Activated B cell treated with CpG ODN at 0.5 μM for 24 hours (primary cell): ENCODE measurements at places on chromosomes 16 and 17.
A peak's percentile ranks its signal among the peaks of the same experiment; 100 is the strongest.

DNA sequence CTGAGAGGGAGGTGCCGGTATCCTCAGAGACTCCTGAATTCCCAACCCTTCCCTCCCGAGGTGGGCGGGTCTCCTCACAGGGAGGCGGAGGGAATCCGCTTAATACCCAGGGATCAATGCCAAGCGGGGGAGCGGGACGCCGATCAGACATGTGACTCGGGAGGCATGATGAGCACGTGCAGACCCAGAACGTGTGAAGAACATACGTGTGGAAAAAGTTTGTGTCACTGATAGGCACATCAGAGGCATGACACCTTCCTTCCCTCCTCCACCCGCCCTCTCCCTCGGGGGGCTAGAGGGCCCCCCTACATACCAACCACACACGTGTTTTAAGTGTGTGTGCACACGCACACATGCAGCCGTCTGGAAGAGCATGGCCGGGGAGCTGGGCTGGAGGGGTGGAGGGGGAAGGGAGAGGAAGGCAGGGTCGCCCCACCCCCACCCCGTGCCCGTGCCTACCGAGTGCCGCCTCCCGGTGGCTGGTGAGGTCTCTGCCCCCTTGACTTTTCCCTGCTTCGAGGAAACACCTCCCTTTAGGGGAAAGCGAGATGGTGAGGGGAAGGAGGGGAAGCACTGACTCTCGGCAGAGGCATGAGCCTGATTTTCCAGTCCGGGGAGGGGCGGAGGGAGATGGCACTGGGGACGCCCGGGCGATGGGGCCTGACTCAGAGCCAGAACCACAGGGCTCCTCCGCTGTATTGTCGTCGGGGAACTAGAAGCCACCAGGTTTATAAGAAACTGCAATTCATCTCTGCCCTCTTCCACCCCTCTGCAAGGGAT lies 12.1 kb upstream of the TBX21 start:
- H3K4me1 ChIP-seq = peaks cover 58% of the 10 kb centered on the region
- no peaks in the 10 kb centered on the region for H3K36me3 ChIP-seq
- DNase-seq = peak; percentile 62
- no peak overlapping the region for H3K4me3 ChIP-seq
- H3K27ac ChIP-seq = peak overlapping the region; percentile 41
- H3K27me3 ChIP-seq = peaks cover 15% of the 10 kb centered on the region

- H3K27me3 ChIP-seq = no peaks in the 10 kb centered on the region
- no peak for DNase-seq
- no peak overlapping the region for H3K27ac ChIP-seq
- no peaks in the 10 kb centered on the region for H3K36me3 ChIP-seq
- peaks cover 2% of the 10 kb centered on the region for H3K4me1 ChIP-seq
These were observed 2.1 kb downstream of the OMG start for GRCh38 chr17:31294820-31295488.

GRCh38 chr17:79633993-79634813 lies 23.4 kb upstream of the RBFOX3 start:
- no peak overlapping the region for H3K27ac ChIP-seq
- no peaks in the 10 kb centered on the region for H3K4me1 ChIP-seq
- DNase-seq = peak; percentile 1
- H3K4me3 ChIP-seq = no peak overlapping the region
- H3K36me3 ChIP-seq = no peaks in the 10 kb centered on the region

DNA sequence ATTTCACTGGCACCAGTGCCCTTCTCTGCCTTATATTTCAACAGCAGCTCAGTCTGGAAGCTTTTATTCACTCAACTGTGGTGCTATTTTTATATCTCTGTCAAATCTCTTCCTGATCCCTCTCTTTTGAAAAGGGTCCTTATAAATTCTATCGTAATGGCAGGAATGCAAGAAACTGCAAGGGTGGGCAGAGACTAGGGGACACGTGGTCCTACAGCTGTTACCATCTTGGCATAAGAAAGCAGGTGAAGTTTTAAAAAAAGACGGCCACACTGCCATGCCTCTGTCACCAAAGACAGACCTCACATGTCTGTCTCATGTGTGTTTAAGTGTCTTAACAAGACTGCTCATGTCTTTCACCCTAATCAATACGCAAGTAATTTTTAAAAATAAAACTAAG lies 368.4 kb upstream of the CDH11 start:
- no peak for DNase-seq
- H3K4me1 ChIP-seq = no peaks in the 10 kb centered on the region
- no peaks in the 10 kb centered on the region for H3K36me3 ChIP-seq
- no peaks in the 10 kb centered on the region for H3K27me3 ChIP-seq

DNA sequence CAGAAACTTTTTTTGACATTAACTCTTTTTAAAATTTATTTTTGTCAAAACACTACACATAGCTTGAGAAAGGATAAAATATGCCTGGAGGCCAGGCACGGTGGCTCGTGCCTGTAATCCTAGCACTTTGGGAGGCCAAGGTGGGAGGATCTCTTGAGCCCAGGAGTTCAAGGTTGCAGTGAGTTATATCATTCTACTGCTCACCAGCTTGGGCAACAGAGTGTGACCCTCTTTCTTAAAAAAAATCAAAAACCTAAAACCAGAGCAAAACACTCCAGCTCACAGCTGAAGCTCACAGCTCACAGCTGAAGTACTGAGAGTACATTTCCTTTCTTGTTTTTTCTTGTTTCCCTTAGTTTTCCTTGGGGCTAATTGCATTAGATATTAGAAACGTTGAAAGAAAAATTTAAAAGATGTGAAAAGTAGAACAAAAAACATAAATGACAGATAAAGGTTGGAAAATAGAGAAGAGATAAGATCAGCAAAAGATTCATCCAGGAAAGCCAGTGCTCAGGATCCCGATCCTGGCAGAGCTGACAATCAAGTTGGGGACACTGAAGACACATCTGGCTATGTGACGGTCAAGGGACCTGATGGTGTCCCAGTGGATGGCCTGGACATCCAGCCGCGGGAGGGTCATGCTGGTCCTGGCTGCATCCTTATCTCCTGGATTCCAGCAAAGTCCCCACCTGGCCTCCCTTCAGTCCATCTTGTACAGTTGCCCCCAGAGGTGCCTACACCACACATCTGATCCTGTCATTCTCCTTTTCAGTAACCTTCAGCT lies 9.8 kb downstream of the CHST6 start:
- H3K27me3 ChIP-seq = no peaks in the 10 kb centered on the region
- H3K36me3 ChIP-seq = no peaks in the 10 kb centered on the region
- DNase-seq = no peak
- H3K4me3 ChIP-seq = no peak overlapping the region

- no peaks in the 10 kb centered on the region for H3K36me3 ChIP-seq
- no peaks in the 10 kb centered on the region for H3K4me1 ChIP-seq
- H3K27ac ChIP-seq = no peak overlapping the region
- H3K27me3 ChIP-seq = peaks cover 46% of the 10 kb centered on the region
- H3K4me3 ChIP-seq = no peak overlapping the region
- no peak for DNase-seq
These were observed 5.9 kb downstream of the CCL7 start for GRCh38 chr17:34275881-34276280.

- no peak overlapping the region for H3K4me3 ChIP-seq
- no peaks in the 10 kb centered on the region for H3K36me3 ChIP-seq
- no peaks in the 10 kb centered on the region for H3K4me1 ChIP-seq
- H3K27ac ChIP-seq = no peak overlapping the region
These were observed 12.7 kb downstream of the MMP15 start for GRCh38 chr16:58038219-58038641.

DNA sequence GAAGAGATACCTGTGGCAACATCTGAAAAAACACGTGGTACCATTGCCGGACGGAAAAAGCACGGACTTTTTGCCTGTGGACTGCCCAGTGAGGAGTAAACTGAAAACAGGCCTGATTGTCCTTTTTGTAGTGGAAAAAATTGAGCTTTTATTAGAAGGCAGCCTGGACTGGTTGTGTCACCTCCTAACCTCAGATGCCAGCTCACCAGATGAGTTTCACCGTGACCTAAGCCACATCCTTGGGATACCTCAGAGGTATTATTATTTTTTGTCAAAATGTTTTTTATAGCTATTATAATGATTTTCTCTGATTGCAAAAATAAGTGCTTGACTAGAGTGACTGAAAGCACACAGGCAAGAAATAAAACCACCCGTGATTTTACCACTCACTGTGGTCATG lies 34.9 kb downstream of the RNF213 start:
- no peaks in the 10 kb centered on the region for H3K4me1 ChIP-seq
- no peak for DNase-seq
- peaks cover 87% of the 10 kb centered on the region for H3K36me3 ChIP-seq
- H3K4me3 ChIP-seq = no peak overlapping the region
- H3K27ac ChIP-seq = no peak overlapping the region
- H3K27me3 ChIP-seq = no peaks in the 10 kb centered on the region

GRCh38 chr17:61002316-61002736 lies 324.7 kb downstream of the BCAS3 start:
- no peaks in the 10 kb centered on the region for H3K4me1 ChIP-seq
- H3K4me3 ChIP-seq = no peak overlapping the region
- no peak for DNase-seq
- no peaks in the 10 kb centered on the region for H3K27me3 ChIP-seq
- H3K27ac ChIP-seq = no peak overlapping the region
- peaks cover 5% of the 10 kb centered on the region for H3K36me3 ChIP-seq

GRCh38 chr16:30769379-30770089 lies 7.4 kb downstream of the RNF40 start:
- H3K27ac ChIP-seq = no peak overlapping the region
- peaks cover 29% of the 10 kb centered on the region for H3K4me1 ChIP-seq
- H3K36me3 ChIP-seq = peaks cover 95% of the 10 kb centered on the region

DNA sequence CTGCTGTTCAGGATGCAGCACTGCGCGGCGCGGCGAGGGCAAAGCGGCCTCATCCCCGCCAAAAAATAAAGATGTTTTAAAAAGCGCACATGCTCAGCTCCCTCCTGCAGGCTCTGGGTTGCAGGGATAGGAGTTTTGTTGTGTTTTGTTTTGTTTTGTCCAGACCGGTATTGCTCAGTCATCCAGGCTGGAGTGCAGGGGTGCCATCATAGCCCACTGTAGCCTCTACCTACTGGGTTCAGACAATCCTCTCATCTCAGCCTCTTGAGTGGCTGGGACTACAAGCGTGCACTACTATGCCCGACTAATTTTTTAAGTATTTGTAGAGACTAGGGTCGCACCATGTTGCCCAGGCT lies 636 bp downstream of the WWOX start:
- DNase-seq = no peak
- peaks cover 2% of the 10 kb centered on the region for H3K27me3 ChIP-seq
- peak overlapping the region; percentile 92 for H3K4me3 ChIP-seq
- H3K36me3 ChIP-seq = peaks cover 3% of the 10 kb centered on the region
- peak overlapping the region; percentile 92 for H3K27ac ChIP-seq

GRCh38 chr16:11534262-11534661 lies 52.5 kb downstream of the LITAF start:
- H3K4me3 ChIP-seq = no peak overlapping the region
- H3K36me3 ChIP-seq = no peaks in the 10 kb centered on the region
- peaks cover 2% of the 10 kb centered on the region for H3K27me3 ChIP-seq
- no peaks in the 10 kb centered on the region for H3K4me1 ChIP-seq
- DNase-seq = no peak

DNA sequence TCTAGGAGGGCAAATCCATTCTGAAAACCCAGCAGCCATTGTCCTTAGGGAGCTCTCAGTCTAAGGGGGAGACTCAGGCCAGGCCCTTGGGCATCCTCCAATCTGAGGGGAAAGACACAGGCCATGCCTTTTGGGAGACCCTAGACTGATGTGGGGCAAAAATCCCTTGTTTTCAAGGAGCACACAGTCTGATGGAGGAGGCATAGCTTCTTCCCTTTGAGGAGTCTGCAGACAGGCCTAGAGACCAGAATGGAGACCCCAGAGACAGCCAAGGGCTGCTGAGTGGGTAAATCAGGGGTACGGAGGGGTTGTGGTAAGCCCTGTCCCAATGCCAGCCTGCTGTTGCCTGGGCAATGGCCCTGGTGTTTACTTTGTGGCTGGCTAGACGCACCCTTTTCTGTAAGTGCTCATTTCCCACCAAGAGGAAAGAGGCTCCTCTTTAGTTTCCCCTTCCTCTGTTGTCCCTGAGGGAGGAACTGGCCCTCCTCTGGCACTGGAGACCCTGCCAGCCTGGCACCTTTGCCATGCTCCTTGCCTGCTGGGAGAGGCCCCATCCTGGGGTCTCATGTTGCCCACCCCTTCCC lies 19.3 kb downstream of the ARHGAP23 start:
- H3K4me3 ChIP-seq = no peak overlapping the region
- H3K27me3 ChIP-seq = peaks cover 18% of the 10 kb centered on the region
- H3K36me3 ChIP-seq = no peaks in the 10 kb centered on the region
- no peaks in the 10 kb centered on the region for H3K4me1 ChIP-seq
- no peak for DNase-seq
- H3K27ac ChIP-seq = no peak overlapping the region

GRCh38 chr17:42674755-42675347 lies 1.9 kb downstream of the PLEKHH3 start:
- H3K27me3 ChIP-seq = peaks cover 12% of the 10 kb centered on the region
- no peaks in the 10 kb centered on the region for H3K36me3 ChIP-seq
- H3K4me1 ChIP-seq = peaks cover 62% of the 10 kb centered on the region
- H3K4me3 ChIP-seq = peak overlapping the region; percentile 73
- DNase-seq = no peak
- H3K27ac ChIP-seq = no peak overlapping the region
